MV-4-11 (cell line): ENCODE measurements at places on chromosomes 5 and 9.

GRCh38 chr5:59558501-59558900 lies 335.0 kb downstream of the PDE4D start:
- DNase-seq: no peak

DNA sequence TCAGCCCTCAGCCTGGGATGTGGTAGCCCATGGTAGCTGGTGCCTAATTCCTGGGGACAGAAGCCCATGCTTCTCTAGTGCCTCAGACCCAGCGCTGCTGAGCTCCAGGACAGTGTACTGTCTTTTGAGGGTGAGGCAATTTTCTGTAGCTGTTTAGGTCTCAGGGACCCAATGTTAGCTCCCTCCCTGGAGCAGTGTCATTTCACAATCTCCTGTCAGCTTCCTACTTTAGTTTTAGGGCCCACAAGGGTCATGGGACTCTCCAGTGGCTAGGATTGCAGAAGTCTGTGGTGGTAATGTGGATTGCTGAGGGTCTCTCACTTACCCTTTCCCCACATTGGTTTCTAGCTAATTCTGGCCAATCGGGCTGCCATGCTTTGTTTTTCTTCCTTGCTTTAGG lies 67.7 kb upstream of the CCL21 start:
- peak; percentile 94 for DNase-seq

GRCh38 chr5:10600626-10601245 lies 36.9 kb downstream of the ANKRD33B start:
- no peak for DNase-seq

- no peak for DNase-seq
These were observed 43.2 kb upstream of the AKNA start for GRCh38 chr9:114431003-114431402.

DNA sequence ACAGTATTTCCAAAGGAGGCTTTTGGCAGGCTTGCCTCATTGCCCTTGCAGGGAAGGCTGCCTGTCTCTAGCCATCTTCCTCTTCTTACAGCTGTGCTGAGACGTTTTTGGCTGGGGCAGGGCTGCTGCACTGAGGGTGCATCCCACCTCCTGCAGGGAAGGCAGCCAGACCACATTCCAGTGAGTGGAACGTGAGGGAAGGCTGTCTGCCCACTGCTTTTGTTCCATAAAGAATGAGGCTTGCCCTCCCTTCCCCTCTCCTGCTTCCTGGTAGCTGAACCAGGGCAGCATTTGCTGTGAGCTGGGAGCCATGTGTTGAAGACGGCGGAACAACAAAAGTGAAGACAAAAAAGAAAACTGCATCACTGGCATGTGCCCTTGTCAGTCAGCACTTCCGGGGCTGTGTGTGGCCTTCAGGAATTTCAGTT lies 16.8 kb downstream of the MGAT1 start:
- DNase-seq: no peak

DNA sequence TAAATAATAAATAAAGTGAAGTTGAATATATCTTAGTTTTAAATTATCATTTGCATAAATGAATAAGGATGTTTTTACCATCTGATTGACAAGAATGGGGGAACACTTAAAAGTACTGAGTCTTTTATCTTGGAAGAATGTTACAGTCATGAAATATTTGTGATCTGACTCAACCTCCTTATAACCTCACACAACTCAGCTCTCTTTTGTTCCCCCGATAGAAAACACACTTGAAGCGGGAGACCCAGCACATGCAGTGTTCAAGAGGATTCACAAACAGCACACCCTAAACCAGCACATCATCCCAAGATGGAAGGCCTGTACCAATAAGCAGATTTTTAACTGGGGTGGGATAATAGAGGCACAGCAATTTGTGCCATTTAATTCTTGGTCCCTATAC lies 15.5 kb downstream of the BAAT start:
- DNase-seq: no peak

GRCh38 chr9:119284118-119284517 lies 85.1 kb downstream of the BRINP1 start:
- DNase-seq: no peak

DNA sequence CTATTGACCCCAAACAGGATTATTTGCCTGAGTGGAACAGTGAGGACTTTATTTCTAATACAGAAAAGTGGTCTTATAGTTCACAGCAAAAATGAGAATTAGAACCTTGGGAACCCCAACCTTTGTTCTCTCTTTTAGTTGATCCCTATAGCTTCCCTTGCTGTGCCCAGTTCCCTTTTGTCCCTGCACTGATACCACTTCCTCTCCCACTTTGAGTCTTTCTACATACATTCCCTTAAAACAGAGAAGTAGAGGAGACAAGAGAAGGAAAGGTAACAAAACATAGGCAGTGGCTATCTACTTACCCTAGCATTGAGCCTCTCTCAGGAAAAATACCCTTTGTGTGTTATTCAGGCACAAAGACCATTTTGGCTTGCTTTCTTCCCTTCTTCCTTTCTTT lies 246.4 kb downstream of the FAM114A2 start:
- DNase-seq: peak; percentile 77

DNA sequence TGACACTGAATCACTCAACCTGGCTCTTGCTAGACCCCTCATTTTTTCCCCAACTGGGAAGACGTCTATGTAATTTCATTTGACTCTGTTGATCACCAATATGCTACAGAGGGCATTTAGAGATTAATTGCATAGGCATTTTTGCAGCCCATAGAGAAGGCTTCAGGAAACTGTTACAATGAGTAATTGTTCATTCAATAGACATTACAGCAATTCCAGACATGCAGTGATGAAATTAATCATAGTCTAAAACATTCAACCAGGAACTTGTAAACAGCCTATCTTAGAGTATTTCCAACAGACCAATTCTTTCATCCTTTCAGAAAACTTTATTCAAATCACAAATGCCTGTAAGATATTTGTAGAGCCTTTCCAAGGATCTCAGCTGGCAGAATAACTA lies 122.3 kb downstream of the MARCHF11 start:
- DNase-seq: no peak

DNA sequence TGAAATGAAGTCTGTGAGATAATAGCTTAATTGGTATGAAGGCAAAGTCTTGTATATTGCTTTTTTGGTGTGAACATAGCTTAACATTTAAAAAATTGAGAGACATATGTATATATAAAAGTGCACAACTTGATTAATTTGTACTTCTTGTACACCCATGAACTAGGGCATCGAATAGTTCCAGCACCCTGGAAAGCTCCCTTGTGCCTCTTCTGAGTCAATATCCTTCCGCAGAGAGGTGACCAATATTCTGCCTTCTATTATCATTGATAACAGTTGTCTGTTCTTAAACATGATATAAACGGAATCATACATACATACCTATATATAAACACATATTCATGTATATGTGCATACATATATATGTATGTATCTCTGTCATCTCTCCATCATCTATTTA lies 185.4 kb downstream of the PHF2 start:
- no peak for DNase-seq

GRCh38 chr5:139849942-139850341 lies 54.3 kb downstream of the PSD2 start:
- DNase-seq: no peak

DNA sequence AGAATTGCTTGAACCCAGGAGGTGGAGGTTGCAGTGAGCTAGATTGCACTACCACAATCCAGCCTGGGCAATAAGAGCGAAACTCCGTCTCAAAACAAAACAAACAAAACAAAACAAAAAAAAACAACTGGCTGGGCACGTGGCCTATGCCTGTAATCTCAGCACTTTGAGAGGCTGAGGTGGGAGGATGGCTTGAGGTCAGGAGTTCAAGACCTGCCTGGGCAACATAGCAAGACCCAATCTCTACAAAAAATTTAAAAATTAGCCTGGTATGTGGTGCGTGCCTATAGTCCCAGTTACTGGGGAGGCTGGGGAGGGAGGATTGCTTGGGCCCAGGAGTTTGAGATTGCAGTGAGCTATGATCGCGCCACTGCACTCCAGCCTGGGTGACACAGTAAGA lies 23.3 kb upstream of the WDR5 start:
- no peak for DNase-seq

- DNase-seq: no peak
These were observed 2.5 kb downstream of the LHX6 start for GRCh38 chr9:122226142-122226757.

DNA sequence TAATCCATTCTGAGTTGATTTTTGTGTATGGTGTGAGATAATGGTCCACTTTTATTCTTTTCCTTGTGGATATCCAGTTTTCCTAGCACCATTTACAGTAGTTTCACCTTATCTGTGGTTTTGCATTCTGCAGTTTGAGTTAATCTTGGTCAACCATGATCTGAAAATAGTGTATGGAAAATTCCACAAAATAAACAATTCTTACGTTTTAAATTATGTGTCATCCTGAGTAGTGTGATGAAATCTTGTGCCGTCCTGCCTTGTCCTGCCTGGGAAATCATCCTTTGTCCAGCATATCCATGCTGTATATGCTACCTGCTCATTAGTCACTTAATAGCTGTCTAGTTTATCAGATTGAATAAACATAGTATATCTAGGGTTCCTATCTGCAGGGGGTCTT lies 42.1 kb downstream of the CDC42SE2 start:
- DNase-seq: no peak

- no peak for DNase-seq
These were observed 103.5 kb downstream of the NTRK2 start for GRCh38 chr9:84773022-84773421.

DNA sequence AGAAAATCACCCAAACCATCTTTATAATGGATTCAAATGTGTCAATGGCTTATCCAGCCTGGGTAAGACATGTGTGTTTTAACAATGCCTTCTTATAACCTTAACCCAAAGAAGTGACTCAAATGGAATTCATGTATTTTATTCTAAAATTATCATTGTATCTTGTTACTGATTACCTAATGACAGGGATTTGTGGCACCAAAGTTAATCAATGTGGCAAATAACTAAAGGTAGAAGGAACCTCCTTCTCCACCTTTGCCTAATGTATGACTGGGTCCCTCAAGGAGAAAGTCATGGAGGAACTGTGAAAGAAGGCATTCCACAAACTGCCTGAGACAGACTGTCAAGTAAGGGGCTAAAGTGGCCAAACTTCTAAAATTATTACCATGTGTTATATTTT lies 84.4 kb upstream of the ITGA1 start:
- DNase-seq: no peak

GRCh38 chr9:27701016-27701415 lies 127.7 kb upstream of the C9orf72 start:
- DNase-seq: peak; percentile 48

DNA sequence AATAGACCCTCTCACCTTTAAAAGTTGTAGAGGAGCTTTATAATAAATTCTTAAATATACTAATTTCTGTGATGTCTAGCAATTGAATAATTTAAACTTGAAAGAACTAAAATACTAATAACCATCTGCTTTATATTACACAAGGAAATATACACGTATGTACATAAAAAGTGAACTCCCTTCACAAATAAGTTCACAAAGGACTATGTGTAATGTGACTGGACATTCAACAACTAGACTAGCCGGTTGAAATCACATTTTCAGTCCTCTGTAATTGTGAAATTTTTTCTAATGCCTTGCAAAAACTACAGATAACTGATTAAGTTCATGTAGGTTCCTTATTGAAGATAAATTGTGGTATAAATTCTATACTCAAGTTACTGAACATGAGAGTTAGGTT lies 11.6 kb downstream of the NSA2 start:
- no peak for DNase-seq

GRCh38 chr9:107750741-107751566 lies 261.4 kb upstream of the KLF4 start:
- DNase-seq: peak; percentile 87

DNA sequence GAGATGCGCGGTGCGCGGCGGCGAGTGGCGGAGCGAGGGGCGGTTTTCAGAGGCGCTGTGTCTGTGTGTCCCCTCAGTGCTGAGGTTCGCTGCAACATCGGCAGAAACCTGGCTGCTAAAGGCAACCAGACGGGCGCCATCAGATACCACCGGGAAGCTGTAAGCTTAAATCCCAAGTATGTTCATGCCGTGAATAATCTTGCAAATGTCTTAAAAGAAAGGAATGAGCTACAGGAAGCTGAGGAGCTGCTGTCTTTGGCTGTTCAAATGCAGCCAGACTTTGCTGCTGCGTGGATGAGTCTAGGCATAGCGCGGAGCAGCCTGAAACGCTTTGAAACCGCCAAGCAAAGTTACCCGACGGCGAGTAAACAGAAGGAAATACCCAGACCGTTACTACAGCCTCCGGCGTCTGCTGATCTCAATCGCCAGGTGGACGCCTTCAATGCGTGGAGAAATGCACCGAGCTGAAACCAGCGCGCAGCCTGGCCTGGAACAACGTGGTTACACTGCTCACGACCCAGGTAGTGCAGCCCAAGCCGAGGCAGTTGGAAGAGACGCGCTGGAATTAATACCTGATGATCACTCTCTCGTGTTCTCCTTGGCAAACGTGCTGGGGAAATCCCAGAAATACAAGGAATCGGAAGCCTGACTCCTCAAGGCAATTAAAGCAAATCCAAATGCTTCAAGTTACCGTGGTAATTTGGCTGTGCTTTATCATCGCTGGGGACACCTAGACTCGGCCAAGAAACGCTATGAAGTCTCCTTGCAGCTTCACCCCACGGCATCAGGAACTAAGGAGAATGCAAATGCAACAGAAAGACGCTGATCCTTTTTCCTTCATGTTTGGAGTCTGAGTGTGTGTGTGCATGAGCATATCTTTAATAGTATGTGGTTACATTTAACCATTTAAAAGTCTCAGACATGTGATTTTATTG lies 15.9 kb downstream of the OR2V1 start:
- no peak for DNase-seq

DNA sequence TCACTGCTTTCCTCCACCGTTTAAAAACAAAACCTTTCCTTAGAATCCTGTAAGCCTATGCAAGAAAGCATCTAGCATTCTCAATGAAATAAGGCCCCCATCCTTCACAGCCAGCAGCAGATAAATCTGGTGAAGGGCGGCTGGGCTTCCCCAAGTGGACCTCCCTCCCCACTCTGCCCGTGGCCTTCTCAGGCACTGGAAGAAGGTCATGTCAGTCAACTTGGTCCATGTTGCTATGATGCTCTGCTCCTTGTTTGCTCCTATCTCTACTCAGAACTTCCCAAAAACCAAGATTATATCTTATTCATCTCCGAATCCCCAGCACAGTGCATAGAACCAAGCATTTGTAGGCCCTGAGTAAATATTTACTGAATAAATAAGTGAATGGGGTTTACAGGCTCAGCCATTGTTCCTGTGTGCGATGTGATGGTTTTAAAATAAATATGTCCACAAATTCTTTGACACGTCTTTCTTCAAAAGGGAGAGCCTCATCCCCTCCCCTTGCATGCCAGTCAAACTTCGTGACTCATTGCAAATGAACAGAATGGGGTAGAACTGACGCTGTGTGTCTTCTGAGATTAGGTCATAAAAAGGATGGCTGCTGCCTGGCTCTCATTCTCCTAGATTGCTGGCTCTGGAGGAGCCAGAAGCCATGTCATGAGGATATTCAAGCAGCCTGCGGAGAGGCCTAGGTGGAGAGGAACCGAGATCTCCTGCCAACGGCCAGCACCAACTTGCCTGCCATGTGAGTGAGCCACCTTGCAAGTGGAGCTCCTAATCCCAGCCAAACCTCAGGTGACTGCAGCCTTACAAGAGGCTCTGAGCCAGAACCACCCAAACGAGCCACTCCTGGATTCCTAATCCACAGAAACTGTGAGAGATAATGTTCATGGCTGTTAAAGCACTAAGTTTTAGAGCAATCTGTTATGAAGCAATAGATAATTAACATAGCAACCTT lies 70.5 kb downstream of the MED27 start:
- no peak for DNase-seq

GRCh38 chr5:74179179-74179578 lies 461.3 kb downstream of the ENC1 start:
- no peak for DNase-seq
